ENCODE measurements at places on chromosomes 3 and 15.
A peak's percentile ranks its signal among the peaks of the same experiment; 100 is the strongest.

DNA sequence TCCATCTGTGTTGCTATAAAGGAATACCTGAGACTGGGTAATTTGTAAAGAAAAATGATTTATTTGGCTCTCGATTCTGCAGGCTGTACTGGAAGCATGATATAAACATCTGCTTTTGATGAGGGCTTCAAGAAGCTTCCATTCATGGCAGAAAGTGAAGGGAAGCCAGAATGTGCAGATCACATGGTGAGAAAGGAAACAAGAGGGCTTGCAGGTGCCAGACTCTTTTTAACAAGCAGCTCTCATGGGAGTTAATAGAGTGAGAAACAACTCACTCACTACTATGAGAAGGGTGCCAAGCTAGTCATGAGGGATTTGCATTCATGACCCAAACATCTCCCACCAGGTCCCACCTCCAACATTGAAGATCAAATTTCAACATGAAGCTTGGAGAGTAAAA, 247.2 kb downstream of the ZIC4 start:
- peak; percentile 9 for DNase-seq

DNA sequence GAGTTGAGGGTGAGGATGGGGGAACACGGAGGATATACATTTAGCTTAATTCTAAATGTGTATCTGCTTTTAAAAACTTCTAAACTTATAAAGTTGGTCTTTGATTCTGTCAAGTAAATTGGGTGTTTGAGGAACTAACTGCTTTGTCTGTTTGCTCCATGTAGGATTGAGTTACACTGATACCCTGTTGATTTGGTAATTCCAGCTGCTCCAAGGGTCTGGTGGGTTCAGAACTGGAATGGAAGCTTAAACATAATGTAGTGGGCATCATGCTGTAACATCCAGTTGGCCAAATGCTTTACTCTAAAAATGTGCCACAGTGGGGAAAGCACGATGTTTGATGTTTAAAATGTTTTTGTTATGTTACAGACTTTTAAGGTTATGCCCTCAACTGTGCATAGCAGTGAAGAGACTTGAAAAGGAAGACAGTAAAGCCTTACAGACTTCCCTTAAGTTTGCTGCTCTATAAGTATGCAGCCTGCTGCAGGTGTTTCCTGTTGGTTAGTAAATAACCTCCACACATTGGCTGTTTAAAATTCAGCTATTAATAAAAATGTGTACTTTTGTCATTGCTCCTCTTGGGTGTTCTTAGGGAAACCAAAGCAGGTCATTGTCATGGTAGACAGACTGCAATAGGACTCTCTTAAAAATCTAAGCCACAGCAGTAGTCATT, 5.9 kb upstream of the EDEM1 start:
- DNase-seq, result no peak

DNA sequence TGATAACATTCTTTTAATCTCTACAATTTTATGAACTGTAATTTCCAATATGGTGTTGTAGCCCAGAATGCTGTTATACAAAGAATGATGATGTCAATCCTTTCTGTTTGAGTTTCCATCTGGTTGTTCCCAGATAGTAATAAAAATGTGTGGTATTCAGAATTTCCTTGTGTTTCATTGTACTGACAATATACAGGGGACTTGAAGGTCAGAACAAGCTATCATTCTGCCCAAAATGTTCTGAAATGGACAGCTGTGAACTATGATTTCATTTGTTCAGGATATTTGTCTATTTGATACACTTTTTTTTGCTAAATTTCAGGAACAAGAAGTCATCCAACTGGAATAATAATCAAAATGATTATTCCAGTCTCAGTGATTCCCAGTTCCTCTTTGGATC, 40.8 kb downstream of the C3orf62 start:
- DNase-seq, result no peak

DNA sequence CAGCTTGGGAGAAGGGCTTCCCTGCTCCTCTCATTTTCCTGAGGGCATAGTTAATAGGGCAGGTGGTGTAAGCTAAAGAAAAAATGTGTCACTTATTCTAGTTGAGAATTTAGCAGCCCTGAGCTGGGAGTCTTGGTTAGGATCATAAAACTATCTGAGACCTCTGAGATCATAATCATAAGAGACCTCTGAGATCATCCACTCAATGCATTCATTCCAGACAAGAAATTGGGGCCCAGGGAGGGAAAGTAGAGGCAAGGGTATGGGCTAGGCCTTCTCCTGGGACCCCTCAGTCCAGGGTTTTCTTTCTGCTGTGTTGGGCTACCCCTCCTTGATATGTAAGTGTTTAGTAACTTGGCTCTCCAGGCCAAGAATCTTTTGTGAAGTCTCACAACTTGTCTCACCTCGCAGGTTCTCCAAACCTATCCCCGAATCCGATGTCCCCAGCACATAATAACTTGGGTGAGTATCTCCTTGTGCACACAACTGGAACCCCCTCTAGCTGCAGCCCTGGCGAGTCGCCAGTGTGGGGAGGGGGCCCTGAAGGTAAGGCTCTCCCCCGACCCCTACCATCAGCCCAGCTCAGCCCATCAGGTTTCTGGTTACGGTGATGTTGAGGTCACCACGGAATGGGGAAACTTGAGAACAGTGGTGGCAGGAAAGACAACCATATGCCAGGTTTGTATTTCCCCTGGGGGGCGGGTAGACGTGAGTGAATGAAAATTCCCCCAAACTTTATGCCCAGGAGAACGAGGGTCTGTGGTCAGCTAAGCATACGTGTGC, 84.1 kb downstream of the AAGAB start:
- DNase-seq, result no peak

DNA sequence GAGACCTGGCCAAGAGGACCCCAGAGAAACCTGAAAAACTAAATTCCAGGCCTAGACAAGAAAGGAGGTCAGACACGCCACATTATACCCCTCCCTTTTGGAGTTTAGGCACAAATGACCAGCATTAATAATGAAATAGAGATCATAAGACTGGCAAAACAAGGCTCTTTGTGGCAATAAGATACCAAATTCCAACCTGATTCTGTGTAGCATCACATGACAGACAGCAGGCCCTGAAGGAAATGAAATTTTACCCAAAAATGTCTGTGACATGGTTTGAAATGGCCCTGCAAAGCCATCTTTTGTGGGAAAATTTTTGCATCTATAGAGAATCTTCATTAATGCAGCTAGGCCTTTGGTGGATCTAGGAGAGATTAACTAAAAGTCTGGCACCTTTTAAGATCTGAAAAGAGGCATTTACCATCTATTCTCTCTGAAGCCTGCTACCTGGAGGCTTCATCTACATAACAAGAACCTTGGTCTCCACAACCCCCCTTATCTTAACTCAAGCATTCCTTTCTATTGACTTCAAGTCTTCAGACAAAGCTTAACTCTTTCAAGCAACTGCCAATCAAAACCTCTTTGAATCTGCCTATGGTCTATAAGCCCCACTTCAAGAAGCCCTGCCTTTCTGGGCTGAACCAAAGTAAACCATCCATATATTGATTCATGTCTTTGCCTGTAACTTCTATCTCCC, 8.0 kb downstream of the FAM174B start:
- no peak for DNase-seq

DNA sequence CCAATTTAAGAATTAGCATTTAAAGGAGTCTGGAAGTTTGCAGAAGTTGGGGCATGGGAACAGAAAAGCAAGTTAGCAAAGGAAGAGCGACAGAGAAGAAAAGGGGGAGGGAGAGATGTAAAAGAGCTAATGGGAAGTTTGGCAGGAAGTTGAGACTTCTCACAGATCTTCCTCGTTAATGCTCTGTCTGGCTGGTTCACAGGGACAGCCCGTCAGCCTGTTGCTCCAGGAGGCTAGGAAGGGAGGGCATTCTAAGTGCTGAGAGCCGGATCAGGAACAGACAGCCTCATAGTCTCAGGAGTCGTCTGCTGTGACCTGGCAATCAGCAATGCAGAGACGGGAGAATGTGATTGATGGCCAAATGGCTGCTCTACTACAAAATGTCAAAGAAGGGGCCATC, 150.3 kb downstream of the AGBL1 start:
- DNase-seq, result no peak

DNA sequence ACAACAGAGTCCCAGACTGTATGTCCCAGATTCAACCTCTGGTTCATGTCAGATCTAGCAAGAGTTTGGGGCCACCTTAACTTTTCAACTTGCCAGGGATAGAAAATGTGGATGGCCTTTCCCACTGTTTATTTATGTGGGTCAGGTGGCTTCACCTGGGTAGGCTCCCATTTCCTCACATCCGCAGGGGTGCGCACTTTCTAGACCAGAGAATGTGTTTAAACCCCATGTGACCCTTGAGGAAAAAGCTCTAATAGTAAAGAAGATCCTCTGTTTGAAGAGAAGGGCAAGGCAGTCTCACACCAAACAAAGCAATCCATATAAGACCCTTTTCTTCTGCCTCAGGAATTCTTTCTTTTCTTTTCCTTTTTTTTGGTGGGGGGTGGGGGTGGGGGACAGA, 167.2 kb upstream of the TSC22D2 start:
- no peak for DNase-seq

DNA sequence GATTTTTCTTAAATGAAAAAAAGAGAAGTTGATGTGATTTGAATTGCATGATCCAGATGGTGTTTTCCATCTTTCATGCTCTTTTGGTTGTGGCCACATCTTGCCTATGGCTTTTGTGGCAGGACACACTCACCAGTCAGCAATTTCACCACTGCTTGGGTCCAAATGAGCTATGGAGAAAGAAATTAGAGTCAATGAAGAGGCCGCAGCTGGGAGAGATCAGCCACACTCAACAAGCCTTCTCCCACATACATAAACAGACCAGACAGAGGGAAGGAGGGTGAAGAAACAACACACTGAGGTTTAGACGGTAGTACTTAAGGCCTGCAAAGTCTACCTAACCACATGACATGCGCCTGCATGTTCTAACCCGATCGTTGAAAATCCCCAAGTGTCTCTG, 110.7 kb upstream of the CDIN1 start:
- DNase-seq, result peak; percentile 97

- DNase-seq, result no peak
Observed at GRCh38 chr3:70112751-70113150, 113.2 kb downstream of the SAMMSON start.
